Germinal center (tissue), 1 donor: ENCODE measurements at places on chromosomes 5 and 9.

DNA sequence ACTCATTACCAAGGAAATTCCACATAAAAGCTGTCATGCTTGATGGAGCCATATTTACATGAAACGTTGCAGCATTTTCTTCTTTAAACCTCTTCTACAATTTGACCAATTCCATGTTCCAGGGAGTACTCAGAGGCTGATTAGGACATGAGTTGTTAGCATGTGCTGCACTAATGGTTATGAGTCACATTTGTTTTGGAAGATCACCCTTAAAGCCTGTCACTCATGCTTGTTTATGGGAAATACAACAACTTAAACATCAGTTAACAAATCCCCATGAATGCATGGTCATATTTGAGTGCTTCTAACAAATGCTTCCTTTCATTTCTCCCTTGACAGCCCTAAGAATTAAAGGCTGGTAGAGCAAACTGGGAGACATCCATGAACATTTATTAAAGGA lies 156.1 kb downstream of the GHR start:
- no peak for DNase-seq

DNA sequence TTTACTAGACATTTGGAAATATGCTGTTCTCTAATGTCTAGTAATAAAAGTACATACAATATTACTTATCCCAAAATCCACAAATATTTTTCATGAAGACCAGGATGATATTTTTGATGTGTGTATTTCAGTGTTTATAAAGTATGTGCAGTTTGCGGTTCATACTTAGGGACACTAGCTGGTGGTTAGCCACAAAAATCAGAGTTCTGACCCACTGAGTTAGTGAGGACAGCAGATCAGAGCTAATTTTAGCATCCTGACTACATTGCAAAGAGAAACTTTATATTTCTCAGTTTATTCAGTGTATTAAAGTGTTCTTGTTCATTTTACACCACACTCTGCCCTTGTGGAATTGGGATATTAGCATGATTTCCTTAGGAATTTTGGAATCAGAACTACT lies 655.3 kb downstream of the HTR1A start:
- no peak for DNase-seq

DNA sequence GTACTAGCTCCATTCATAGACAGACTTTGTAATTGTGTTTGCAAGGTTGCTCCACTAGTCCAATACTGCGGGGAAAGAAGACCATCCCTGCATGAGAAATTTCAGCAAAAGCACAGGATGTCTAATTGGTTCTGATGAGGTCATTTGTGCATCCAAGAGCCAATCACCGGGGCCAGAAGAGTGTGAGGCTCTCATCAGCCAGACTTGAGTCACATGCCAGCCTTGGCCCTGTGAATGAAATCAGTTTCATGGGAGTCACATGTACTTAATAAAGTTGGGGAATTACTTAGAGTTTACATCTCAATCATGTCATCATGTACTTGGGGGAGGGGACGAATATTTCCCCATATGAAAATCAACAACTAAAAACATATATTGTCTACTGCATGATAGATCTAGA lies 1236.0 kb downstream of the MAT2B start:
- DNase-seq = no peak

GRCh38 chr5:151620461-151620840 lies 29.3 kb upstream of the FAT2 start:
- no peak for DNase-seq

DNA sequence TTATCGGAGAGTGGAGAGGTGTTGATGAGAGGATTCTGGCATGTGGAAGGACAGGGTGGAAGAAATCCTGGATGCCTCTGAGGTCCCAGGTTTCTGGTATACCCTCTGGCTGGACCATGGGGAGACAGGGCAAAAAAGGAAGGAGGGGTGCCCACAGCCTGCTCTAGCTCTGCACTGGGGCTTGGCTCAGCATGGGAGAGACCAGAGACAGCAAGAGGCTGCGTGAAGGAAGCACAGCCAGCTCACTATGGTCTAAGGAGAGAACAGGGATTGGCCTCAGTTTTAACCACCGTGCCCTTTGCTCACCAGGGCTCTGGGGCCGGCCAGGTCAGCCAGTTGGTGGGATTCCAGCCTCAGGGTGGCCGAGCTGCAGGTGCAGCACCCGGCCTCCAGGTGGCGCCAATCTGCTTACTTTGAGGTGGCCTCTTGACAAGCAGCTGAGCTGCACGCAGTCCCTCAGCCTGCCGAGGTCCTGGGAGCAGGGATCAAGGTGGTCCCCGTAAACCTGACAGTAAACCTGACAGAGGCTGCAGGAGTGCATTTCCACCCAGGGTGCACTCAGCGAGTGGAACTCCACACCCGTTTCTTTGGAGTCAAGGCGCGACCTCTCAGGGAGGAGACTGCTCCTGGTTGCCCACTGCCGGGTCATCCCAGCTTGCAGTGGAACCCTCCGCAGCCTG lies 25.0 kb upstream of the SPTLC1 start:
- peak; percentile 71 for DNase-seq

GRCh38 chr5:124771761-124772160 lies 25.3 kb upstream of the ZNF608 start:
- no peak for DNase-seq

- DNase-seq = no peak
Observed at GRCh38 chr9:97528529-97529230, 27.2 kb downstream of the TMOD1 start.

DNA sequence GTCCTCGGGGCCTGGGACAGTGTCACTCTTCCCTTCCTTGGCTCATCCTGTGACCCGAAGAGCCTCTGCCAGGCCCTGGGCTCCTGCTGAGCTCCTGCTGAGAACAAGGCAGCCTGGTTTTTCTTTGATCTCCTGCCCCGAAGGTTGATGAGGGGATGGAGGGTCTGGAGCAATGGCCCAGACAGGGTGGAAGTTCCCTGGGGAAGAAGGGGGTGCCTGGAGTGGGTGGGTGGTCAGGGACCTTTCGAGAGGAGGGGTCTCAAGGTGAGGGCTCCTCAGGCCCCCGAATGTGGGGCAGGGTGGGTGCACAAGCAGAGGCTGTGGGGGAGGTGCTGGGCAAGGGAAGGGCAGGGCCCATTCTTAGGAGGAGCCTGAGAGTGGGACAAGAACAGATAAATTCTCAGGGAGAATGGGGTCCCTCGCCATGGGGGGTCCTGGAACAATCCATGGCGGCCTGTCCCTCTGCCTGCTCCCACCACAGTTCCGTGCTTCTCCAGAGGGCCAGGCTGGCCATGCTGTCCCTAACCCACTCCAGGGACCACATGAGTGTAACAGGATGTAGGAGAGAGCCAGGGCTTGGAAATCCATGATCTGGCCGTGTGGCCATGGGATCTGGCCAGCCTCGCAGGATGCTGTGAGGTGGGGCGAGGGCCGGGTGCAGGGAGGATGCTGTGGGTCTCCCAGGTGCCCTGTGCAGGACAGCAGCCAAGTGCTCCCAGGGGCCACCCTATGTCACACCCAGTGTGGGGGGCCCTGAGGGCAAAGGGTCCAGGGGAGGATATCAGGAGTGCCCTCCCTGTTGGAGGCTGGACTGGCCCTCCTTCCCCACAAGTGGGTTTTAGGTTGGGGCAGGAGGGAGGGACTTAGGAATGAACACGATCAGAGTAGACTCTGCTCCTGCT lies 128.5 kb upstream of the LPCAT1 start:
- no peak for DNase-seq

GRCh38 chr9:112382501-112383364 lies 2.8 kb downstream of the HSDL2 start:
- no peak for DNase-seq

- DNase-seq = no peak
Observed at GRCh38 chr5:158246661-158247060, 387.7 kb upstream of the CLINT1 start.

DNA sequence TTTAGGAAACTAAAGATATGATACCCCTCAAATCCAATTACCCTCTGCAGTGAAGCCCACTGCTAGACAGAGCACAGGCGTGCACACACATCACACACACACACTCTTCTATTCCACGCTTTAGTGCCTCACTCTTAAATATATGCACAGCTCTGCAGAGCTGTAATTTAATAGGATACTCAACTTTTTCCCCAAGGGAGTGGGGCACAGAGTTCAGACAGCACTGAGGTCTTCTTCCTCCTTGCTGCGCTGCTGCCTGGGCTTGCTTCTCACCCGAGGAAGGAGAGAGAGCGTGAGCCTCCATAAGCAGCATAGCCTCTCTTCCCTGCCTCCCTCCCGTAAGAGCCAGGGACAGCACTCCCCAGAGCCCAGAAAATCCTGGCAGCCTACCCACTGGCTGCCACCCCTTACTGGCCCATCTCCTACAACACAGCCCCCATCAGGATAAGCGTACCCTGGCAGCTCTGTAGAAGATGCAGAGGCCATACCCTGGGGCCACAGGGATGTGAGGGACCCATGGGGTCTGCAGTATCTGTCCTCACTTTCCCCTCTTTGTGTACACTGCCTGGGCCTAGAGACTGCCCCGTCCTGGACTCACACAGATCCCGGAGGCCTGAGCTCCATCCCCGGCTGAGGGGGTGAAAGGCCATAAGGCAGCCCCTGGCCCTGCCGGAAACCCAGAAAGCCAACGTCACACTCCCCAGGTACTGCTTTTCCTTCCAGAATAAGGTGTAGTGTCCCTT lies 102.1 kb downstream of the C5orf15 start:
- DNase-seq = no peak

- DNase-seq = no peak
Observed at GRCh38 chr9:134377976-134378375, 51.7 kb downstream of the RXRA start.

DNA sequence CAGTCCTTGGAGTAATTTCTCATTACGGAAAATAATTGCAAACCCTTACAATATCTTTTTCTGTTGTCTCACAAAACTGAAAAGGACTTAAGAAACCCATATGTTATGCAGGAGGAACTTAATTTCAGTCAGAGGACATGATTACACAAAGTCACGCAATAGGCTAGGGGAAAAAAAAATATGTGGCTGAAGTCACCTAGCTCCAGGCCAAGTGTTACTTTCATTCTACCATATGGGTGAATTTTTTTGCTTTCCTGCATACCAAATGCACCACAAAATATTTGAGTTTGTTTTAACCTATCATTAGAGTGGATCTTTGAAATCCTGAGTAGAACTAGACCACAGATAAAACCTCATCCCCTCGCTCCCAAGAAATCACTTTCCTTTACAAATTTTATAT lies 523.5 kb downstream of the CAAP1 start:
- no peak for DNase-seq

GRCh38 chr5:72599519-72600370 lies 92.5 kb upstream of the ZNF366 start:
- no peak for DNase-seq

DNA sequence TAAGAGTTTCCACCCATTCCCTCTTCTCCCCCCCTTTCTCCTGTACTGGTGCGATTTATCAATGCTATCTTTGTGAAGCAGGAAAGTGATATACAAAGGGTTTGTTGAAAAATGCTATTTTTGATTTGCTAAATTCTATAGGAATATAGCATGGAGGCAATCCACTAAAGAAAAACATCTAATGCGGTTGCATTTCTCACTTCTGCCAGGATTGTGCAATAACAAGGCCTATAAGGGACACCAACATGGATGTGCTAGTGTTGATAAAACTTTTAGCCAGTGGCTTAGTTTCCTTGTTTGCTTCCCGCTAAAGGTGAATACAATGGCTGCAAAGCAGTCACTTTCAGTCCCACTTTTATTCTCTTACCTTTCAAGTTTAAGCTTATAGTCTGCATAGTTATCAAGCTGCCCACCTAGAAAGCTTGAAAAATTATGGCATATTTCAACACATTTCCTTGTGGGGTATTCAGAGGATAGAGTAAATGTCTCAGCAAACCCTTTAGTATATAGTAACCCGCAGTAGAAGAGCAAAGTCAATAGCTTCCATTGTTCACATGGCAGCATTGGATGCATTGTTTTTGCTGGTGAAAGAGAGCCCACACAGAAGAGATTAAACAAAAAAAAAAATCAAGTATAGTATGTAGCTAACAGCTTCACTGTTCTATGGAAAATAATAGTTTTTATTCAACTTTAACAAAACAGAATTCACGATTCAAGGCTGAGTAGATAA lies 674.6 kb upstream of the SEMA6A start:
- DNase-seq = no peak
